ENCODE measurements at places on chromosomes 12 and 14.

GRCh38 chr14:56195223-56195622 is 77.0 kb downstream of the PELI2 start:
- DNase-seq: peak; percentile 43

- no peak for DNase-seq
These were observed 151.4 kb upstream of the IFNG-AS1 start for GRCh38 chr12:67837876-67838275.

DNA sequence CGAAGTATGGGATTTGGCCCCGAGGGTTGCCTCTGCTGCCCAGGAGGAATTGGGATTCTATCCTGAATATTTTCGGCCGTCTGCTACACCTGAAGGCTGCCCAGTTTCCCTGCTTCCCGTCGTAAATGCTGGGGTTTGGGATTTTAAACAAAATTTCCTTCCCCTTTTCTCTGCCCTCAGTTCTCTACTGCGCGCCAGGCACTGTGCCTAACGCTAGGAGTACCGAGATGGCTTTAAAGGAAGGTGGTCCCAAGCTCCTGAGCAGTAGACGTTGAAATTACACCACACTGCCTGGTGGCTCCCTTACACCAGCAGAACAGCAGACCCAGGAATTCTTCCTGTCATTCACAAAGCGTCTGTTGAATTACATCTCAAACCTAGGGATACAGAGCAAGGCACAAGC is 566 bp upstream of the PRDM4 start:
- DNase-seq: peak; percentile 58

DNA sequence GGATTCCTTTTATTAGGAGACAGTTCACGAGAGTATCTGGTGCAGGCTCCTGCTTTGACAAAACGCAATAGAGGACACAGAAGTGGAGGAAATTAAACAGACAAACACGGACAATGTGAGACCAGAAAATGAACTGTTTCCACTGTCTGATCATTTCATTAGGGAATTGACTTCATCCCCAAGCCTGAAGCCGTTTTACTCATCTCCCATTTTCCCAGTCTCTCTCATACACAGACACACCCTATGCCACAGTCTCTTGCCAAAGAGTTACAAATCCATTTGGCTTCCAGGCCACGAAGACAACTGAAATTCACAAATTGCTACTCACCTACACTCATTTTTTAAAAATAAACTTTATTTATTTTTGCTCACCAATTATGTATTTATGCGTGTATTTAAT is 1087.8 kb upstream of the TMEM132C start:
- no peak for DNase-seq

DNA sequence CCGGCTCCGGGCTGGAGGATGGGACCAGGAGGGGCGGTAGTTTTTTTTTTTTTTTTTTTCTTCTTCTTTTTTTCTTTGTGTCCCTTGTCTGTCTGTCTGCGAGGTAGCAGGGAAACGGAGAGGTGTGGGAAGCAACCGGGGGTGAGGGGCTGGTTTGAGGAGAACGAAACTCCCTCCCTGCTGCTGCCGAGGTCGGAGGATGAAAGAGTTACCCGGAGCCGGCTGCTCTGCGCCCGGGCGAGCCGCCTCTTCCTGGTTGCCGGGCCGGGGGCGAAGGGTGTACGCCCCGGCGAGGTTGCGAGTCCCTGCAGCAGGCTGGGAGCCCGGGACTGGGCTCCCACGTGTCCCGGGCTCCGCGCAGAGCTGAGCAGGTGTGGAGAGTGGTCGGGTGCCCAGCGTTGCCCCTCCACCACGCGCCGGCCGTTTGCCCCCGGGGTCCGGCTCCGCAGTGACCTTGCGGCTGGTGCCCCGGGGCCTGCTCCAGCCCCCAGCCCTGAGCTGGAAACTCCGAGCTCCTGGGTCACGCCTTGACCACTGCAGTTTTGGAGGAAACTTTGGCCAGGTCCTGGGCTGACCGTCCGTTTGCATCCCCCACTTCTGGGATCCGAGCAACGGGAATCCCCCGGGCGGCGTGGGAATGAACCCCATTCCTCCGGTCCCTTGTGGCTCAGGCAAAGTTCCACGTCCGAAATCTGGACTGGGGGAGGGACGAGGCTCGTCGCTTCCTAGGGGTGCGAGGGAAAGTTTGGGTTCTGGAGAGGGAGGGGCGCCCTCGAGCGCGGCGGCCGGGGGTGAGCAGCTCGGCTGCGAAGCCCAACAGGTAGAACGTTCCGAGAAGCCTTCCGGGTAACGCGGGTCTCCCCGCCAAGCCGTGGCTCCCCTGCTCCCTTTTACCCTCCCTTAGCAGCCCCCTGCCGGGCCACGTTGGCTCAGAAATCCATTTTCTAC is 1.3 kb downstream of the CHST11 start:
- peak; percentile 66 for DNase-seq

DNA sequence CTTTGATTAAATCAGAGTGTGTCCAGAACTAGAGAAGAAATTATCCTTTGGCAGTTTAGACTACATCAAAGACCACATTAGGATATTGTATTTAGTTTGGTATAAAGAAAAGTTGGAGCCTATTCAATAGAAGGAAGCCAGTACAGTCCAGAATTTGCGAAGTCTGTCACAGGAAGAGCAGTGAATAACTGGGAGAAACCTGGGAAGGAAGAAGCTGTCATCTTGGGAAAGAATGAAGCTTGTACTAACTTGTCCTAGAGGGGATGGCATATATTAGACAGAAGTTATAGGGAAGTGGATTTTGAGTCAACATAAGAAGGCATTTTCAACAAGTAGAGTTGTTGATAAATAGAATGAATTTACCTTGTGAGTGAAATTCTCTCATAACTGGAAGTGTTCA is 386.7 kb downstream of the LRIG3 start:
- DNase-seq: no peak

Data from GM23338 (cell line).